ENCODE measurements at places on chromosomes 4 and X.

DNA sequence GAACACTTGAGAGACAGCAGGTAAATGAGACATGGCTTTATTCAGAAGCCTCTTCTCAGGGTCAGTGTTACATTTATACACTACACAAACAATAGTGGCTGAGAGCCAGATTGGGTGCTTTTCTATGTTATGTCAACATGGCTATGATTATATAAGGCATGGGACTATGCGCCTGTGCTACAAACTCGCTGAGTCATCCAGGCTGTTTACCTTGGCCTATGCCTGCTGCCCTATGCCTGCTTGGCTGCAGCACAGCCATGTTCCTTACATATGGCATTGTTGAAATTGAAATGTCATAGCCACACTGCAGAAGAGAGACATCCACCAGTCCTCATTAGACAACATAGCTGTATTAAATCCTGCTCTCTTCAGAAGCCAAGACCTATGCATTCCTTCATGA lies 236.3 kb upstream of the NWD2 start:
- no peak for DNase-seq

DNA sequence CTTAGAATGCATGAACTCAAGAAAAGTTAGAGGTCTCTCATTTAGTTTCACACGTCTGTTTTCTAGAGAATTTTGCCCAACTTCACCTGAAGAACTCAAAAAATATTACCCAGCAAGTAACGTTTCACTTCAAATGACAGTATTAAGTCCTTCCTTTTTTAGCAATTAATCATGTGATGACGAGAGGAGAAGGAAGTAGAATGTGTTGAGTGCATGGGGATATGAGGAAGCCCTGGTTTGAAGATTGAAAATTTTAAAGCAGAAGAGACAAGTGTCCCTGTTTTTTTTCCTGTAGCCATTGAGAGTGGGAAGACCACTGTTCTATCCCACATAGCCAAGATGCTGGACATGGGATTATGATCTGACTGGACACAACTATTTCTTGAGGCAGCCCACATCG lies 406.3 kb upstream of the CPEB2 start:
- no peak for DNase-seq

DNA sequence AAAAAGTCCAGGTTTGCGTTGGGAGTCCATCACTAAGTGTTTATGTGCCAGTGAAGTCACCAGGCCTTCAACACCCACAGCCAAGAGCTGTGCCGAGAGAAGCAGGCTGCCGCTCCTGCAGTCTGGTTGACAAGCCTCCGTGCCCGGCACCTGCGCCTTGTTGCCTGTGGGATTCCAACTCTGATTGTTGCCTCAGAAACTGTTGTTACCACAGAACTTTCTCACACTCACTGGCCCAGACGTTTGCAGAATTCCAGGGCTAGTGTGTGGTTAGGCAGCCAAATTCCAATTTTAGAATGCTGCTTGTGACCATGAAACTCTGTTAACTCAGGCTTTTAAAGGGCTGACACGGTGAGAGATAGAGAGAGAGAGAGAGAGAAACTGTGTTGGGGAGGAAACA lies 119.5 kb upstream of the LIMCH1 start:
- DNase-seq = no peak

DNA sequence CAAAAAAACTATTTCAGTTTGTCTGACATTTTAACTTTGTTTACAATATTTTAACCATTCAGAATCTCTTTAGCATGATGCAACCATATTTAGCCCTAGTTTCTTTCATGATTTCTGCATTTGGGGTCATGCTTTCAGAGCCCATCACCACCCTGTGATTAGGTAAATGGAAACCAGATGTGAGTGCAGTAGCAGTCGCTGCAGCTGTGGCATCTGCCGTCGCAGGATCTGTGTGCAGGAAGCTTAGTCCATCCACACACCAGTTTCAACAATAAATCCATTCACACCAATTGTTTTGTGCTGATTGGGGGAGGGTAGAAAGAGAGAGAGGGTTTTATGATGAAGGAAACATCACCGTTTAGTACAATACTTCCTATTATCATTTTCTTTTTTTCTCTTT lies 130.5 kb downstream of the CPEB2 start:
- DNase-seq = no peak
